Foreskin keratinocyte (primary cell): ENCODE measurements at places on chromosomes 1 and 21.

DNA sequence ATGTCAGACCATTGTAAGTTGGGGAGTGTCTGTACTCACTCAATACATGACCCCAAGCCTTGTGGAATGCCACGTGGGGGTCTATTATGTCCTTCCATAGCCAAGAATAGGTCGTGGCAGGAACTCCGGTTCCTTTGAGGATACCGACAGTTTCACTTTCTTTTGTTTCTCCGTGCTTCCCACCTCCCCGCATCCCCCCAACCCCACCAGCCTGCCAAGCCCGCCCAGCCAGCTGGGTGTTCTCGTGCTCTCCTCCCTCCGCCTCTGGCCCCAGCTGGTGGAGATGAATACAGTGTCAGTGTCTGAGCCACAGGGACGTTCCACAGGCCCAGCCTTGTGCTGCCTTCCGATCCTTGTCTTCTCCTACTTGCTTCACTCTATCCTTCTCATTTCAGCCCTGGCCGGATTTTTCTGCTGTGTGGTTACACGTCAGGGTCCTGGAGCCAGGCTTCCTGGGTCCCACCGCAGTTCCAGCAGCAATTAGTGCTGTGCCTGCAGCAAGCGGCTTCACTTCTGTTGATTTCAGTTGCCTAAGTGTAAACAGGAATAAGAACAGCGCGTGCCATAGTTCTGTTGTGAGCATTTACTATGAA is 4.1 kb upstream of the AGTRAP start:
- DNase-seq, result peak; percentile 54

- no peak for DNase-seq
These were observed 48.1 kb downstream of the MORN1 start for GRCh38 chr1:2343023-2343935.

DNA sequence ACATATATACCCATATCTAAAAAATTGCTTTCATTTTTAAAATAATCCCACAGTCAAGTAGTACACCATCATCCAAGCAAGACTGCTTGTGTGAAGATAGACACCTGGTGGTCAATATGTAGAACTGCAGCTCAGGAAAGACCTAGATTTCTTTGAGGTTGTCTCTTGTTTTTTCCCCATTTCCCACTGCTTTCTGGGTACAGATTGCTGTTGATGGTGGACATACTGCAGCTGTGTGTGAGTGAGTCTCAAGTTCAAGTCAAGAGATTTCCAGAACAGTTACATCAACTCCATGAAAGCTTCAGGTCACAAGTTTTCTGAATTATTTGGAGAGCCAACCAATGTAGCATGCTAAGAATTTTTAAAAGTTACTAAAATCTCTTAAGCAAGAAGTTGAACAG is 306.4 kb downstream of the DUSP10 start:
- no peak for DNase-seq

DNA sequence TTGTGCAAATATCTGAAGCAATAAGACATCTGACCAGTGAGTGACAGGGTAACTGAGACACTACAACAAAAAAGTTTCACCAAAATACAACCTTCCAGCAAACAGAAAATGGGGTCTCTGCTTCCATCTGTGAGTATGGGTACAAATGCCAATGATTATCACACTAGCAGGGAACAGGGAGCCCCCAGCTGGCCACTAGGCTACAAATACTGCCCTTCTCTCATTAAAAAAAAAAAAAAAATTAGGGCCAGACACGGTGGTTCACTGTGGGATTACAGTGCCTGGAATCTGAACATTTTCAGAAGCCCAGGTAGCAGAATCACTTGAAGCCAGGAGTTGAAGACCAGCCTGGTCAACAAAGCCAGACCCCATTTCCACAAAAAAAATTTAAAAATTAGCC is 48.4 kb upstream of the EDARADD start:
- DNase-seq, result no peak

- no peak for DNase-seq
These were observed 73.9 kb downstream of the HLX start for GRCh38 chr1:220952961-220953643.

GRCh38 chr1:29256394-29256793 is 20.1 kb downstream of the PTPRU start:
- DNase-seq, result no peak

GRCh38 chr1:10063878-10064277 is 31.1 kb downstream of the UBE4B start:
- peak; percentile 99 for DNase-seq

DNA sequence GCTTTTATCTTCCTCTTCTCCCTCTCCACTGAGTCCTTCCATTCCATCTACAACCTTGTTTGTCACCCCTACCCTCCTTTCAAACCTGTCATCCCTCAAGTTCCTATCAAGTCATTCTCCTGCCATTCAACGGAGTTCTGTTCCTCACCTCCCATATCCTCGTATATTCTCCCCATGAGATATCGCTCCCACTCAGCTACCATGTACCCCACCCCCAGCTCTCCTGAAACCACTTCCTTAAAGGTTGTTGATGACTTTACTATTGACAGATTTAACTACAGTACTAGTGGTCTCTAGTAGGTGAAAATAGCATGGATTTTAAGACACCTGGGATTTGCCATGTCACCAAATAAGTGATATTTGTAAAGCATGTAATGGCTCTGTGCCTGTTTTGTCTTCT is 107.4 kb upstream of the BARHL2 start:
- no peak for DNase-seq

DNA sequence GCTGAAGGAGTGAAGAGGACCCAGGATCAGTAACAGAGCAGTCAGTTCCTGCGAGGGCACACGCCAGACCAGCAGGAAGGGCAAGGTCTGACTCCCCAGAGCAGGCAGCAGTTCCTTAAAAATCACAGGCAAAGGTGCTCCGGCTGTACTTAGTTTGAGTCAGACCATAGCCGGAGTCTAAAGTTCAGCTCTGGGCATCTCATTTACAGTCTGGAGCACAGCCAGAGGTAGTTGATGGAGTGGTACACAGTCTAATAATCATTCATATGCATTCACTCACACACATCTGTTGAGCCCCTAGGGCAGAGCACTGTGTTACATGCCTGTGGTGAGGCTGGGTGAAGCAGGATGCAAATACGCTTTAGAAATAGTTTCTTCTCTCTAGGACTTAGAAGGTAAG is 7.3 kb upstream of the AMIGO1 start:
- DNase-seq, result peak; percentile 76

- no peak for DNase-seq
These were observed 10.6 kb upstream of the NUCKS1 start for GRCh38 chr1:205760606-205761005.

DNA sequence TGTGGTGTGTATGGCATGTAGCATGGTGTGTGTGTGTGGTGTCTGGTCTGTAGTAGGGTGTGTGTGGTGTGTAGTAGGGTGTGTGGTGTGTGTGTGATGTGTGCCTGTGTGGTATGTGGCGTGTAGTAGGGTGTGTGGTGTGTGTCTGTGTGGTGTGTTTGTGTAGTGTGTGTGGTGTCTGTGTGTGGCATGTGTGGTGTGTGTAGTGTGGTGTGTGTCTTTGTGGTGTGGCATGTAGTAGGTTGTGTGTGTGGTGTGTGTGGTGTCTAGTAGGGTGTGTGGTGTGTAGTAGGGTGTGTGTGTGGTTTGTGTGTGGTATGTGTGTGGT is 85.5 kb downstream of the SYT2 start:
- DNase-seq, result no peak

- DNase-seq, result no peak
These were observed 192.4 kb upstream of the CSF3R start for GRCh38 chr1:36675106-36675505.

DNA sequence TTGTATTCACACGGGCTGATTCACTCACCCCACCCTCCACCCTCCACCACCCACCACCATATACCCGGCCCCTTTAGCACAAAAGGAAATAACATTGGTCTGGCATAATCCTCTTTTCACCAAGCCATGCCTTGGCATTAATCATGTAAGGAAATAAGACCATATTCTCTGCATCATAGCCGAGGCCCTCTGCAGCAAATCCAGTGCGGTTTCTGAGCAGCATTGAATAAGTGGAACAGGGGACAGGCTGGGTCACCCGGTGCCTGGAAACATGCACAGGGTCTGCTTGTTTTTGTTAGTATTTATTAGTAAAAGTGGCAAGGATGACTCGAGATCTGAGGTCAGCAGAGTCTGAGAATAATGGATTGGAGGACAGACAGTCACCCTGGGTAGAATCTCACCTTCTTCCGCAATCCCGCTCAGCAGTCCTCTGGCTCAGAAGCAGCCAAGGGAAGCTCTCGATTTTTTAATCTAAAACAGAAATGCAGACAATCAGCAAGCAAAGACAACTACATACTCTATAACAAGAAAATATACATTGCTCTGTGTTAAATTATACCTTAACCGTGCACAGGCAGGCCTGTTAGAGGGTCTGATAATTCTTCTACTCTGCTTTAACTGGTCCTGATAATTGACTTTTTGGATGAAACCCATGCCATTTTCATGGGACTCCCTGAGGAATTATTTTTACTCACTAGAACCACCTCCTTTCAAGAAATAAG is 52.4 kb upstream of the CDC42BPA start:
- no peak for DNase-seq

DNA sequence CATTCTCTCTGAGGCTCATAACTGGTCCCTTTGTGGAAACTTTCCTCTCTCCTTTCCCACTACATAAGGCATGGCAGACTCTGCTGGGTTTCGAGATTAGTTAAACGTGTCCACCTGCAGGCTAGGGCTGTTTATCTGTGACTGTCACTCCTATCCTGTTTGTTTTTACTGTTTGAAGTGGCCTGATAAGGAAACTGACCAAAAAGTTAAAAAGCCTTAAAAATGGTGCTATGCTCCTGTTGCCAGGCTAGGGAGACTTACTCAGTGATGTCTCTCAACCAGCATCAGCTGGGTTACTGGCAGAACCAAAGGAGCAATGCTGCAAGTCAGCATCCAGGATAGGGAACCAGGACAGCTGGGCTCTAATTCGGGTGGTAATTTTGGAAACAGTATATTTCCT is 3.9 kb downstream of the PIGV start:
- DNase-seq, result no peak

DNA sequence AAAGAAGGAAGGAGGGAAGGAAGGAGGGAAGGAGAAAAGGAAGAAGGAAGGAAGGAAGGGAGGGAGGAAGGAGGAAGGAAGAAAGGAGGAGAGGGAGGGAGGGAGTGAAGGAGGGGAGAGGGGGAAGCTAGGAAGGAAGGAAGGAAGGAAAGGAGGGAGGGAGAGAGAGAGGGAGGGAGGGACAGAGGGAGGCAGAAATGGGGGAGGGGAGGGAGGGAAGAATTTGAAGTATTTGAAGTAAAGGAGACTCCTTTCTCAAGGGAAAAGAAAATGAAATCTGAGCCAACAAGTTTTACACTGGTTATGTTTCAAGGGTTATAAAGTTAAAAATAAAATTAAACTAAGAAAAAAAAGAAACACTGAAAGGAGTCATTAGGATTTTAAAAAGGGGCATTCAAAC is 431.4 kb downstream of the BRINP3 start:
- DNase-seq, result no peak

GRCh38 chr1:31696242-31696641 is 7.6 kb downstream of the COL16A1 start:
- no peak for DNase-seq

DNA sequence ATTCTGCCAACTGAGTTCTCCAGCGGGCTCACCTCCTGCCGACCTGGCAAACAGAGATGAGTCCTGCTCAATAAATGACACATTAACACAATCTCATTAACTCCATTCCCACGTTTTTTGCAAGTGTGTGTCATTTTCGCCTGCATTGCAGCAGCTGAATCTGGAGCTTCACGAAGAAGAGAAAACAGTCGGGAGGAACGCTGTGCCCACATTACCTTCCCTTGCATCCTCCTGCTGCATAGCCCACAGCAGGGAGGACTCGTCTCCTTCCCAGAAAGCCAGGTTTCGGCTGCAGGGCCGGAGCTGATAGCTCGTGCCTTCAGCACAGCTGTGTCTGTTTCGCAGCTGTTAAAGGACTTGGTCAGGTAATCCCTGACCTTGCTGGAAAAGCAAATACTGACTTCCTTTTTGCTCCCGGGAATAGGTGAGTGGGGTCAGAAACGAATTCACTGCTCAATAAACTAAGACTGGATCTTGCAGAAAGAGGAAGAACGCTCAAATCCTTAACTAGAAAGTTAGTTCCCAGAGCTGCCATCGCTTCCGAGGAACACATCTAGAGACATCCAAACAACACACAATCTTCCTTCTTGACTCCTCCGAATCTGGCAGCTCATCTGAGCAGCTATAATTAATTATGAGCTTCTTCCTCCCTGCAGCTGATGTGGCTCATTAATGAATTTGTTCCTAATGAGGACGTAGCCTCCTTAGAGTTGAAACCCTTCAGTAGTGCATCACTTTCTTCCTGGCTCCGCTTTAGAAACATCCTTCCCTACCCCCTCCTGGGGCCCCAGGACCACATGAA is 33.0 kb downstream of the KANK4 start:
- DNase-seq, result no peak

DNA sequence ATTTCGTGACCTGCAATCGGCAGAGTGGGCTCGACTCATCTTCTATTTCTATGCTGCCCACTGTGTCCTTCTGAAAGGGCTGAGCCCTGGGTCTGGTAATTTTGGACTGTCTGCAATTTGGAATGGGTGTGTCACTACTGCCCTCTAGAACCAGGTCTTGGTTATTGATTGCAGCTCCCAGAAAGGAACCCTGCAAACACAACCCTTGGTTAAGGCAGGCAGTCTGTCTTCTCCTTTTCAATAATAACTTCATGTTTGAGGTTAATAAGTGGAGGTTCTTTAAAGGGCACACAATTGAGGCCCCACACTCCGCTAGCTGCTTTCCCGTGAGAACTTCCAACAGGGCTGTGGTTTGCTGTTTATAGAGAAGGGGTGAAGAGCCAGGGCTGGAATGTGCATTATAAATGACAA is 79.9 kb upstream of the LYST start:
- DNase-seq, result no peak

DNA sequence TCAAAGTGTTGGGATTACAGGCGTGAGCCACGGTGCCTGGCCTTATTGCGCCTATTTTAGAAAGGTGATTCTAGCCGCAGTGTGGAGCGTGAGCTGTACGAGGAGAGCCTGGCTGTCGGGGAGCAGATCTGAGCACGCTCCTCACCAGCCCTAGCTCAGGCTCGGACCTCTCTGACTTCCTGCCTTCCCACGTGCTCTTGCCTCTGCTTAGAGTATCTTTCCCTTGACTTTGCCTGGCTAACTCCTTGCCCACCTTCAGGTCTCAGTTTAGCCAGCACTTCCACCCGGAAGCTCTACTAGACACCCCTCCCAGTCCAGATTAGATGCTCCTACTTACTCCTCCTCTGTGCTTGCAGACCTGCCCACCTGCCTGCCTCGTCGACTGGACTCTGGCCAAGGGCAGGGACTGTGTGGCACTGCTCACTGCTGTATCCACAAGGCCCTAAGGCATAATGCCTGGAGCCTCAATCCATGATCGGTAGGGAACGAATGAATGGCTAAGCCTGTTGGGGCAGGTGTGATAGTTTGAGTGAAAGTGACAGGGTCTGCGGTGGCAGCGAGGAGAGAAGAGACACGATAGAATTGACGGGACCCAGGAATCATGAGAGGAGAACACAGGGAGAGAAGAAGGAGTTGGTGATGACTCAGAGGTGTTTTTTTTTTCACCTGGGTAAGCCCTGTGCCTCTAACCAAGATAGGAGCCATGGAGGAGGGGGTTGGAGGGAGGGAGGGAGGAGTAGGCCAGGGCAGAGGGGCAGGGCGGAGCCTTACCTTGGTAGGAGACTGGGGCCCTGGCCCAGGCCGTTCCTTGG is 28.1 kb upstream of the WASF2 start:
- DNase-seq, result peak; percentile 84

GRCh38 chr1:239301251-239301650 is 85.1 kb upstream of the CHRM3 start:
- DNase-seq, result no peak

- DNase-seq, result no peak
These were observed 703 bp downstream of the PUM1 start for GRCh38 chr1:31064718-31065309.

- DNase-seq, result peak; percentile 95
These were observed 13.4 kb downstream of the ITSN1 start for GRCh38 chr21:33655588-33656221.

GRCh38 chr1:158146165-158146564 is 34.5 kb upstream of the CD1D start:
- peak; percentile 97 for DNase-seq
